Pulmonary artery endothelial cell (primary cell): ENCODE measurements at places on chromosomes 4 and X. TPM values are rescaled to one million over a fixed set of nuclear protein-coding genes. Genes with fewer than 3 reads are reported as not detected.

DNA sequence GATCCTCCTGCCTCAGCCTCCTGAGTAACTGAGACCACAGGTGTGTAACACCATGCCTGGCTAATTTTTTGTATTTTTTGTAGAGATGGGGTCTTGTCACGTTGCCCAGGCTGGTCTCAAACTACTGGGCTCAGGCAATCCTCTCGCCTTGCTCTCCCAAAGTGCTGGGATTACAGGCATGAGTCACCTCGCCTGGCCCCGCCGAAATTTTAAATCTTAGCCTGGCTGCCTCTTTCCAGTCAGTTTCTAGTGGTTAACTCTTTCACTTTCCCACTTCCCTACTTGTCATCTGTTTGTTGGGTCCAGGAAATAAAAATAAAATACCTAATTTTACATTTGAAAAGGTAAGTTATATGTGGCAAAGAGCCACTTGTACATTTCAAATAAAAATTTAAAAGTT, 62.4 kb downstream of the TMEM165 start:
- no peak for DNase-seq

GRCh38 chr4:113899271-113900070, 80.0 kb downstream of the ARSJ start:
- DNase-seq, result no peak

DNA sequence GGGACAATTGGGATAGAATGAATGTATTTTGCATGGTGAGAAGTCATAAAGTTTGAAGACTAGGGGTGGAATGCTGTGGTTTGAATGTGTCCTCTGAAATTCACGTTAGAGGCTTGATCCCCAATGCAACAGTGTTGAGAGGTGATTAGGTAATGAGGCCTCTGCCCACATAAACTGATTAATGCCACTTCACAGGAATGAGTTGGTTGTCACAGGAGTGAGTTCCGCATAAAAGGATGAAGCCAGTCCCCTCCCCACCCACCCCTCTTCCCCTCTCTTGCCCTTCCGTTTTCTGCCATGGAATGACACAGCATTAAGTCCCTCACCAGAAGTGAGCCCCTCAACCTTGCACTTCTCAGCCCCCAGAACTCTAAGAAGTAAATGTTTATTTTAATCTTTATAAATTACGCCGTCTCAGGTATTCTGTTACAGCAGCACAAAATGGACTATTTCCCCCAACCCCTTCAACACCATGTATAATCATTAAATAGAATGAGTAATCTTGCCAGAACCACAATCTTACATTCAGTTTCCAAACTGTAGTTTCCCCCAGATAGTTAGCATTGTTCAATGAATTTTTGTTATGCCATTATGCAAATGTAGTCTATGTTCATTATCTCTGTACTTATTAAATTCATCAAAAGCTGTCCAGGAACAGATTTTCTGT, 5.5 kb upstream of the MMAA start:
- no peak for DNase-seq

DNA sequence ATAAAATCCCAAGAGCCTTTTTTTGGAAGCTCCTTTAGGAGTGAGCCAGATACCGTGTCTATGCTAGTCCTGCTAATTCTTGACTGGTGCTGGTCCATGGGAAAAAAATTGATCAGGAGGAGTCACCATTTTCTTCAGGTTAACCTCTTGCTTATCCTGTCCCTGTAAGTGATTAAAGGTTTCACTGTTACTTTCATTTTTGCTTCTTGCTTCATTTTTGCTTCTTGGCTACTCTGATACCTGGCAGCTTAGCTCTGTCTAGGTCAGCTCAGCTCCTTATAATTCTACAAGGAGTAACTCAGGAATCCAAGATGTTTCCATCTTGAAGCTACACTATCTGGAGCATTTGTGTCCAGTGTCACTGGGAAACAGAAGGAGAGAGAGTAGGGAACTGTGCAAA, 45.7 kb downstream of the AFM start:
- DNase-seq, result no peak

- no peak for DNase-seq
These were observed 1.2 kb downstream of the RAB9B start for GRCh38 chrX:103830848-103831247.

DNA sequence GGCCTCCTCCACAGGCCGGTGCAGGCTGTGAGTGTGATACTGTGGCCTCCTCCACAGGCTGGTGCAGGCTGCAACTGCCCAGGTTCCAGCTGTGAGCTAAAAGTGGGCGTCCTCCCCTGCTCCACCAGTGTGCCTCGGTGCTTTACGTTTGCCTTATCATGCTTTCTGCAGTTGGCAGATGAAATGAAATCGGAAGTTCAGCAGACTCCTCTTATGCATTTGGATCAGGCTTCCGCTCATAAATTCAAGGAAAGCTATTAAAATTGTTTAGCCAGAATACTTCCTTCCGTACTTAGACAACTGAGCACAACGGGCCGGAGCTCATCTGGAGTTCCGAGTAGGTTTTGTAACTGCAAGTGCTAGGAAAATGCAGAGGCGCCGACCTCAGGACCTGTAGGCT, 12.0 kb downstream of the CYP4V2 start:
- no peak for DNase-seq

DNA sequence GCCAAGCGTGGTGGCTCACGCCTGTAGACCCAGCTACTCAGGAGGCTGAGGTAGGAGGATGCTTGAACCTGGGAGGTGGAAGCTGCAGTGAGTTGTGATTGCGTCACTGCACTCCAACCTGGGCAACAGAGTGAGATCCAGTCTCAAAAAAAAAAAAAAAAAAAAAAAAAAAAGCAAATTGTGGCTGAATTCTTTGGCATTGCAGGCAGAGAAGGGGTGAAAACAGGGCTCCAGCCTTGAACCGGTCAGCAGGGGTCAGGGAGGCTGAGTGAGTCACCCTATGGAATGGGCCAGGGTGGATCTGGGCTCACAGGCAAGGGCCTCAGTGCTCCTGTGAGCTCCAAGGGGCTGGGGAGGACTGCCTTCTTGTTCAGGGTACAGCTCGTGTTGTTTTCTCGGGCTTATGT, 13.2 kb upstream of the FAM3A start:
- no peak for DNase-seq

DNA sequence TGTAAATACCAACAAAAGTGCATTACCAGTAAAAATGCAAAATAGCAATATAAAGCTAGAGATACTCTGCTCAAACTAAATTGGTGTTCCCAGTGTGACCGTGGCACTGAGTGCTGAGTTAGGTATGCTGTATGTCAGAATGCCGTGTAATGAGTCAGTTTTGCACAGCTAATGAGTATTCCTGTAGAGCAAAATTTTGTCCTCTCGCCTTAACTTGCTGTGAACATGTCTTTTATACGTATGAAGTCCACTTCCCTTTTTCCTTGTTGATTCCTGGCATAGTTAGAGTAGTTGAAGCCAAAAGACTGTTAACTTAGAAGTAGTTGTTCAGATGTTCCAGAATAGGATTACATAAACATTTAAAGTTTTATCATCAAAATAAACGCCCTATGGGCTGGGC, 11.5 kb downstream of the DCLK2 start:
- DNase-seq, result no peak

- DNase-seq, result no peak
These were observed 204.6 kb downstream of the TENM3 start for GRCh38 chr4:182447767-182448280.

- DNase-seq, result no peak
These were observed 36.9 kb downstream of the NLGN3 start for GRCh38 chrX:71181558-71181909.

GRCh38 chr4:187366530-187366929, 629.0 kb upstream of the ZFP42 start:
- no peak for DNase-seq

- no peak for DNase-seq
These were observed 126.1 kb downstream of the GPC3 start for GRCh38 chrX:133859336-133859735.

GRCh38 chrX:1870421-1870820, 255.6 kb downstream of the ASMT start:
- no peak for DNase-seq

- no peak for DNase-seq
These were observed 222.6 kb downstream of the SPIN4 start for GRCh38 chrX:63128509-63128908.

GRCh38 chrX:3345281-3346191, 916 bp downstream of the MXRA5 start:
- no peak for DNase-seq

- no peak for DNase-seq
These were observed 34.0 kb upstream of the ENPP6 start for GRCh38 chr4:184251670-184251980.

DNA sequence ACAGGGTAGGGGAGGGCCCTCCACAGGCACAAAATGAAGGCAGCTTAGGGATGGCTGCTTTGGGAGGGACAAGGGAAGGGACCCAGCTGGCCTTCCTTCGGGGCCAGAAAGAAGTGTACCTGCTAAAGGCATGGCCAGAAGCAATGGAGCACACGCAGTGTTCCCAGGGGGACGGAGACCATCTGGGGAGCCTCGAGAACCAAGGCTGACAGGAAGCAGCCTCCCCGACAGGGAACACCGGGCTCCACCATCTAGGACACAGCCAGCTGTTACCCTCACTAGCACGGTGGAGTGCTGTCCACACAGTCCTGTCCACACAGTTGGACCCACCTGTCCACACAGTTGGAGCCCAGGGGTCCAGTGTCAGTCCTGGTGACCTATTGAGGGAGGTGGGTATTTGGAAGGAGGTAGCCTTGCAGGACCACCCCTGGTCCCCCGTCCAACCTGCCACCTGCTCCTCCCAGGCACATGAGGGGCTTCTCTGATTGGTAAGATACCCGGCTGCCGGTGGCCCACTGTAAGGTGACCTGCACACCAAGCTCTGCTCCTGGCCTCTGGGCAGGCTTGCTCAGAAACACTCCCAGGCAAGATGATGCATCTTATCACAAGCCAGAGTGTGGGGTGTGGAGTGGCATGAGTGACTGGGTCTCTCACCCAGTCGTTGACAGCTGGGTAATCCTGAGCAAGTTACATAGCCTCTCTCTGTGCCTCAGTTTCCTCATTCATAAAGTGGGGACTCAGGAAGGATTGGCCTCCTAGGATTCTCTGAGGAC, 20.5 kb upstream of the AFAP1 start:
- no peak for DNase-seq

- DNase-seq, result no peak
These were observed 253.2 kb downstream of the SPRY1 start for GRCh38 chr4:123649645-123650391.

GRCh38 chr4:113065629-113066028, 16.2 kb downstream of the ANK2 start:
- no peak for DNase-seq

DNA sequence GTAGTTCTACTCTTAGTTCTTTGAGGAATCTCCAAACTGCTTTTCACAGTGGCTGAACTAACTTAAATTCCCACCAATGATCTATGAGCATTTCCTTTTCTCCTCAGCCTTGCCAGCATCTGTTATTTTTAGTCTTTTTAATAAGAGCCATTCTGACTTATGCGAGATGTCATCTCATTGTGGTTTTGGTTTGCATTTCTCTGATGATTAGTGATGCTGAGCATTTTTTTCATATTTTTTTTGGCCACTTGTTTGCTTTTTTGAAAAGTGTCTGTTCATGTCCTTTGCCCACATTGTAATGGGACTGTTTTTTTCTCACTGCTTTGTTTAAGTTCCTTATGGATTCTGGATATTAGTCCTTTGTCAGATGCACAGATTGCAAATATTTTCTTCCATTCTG, 21.5 kb upstream of the PHKA1 start:
- DNase-seq, result no peak

DNA sequence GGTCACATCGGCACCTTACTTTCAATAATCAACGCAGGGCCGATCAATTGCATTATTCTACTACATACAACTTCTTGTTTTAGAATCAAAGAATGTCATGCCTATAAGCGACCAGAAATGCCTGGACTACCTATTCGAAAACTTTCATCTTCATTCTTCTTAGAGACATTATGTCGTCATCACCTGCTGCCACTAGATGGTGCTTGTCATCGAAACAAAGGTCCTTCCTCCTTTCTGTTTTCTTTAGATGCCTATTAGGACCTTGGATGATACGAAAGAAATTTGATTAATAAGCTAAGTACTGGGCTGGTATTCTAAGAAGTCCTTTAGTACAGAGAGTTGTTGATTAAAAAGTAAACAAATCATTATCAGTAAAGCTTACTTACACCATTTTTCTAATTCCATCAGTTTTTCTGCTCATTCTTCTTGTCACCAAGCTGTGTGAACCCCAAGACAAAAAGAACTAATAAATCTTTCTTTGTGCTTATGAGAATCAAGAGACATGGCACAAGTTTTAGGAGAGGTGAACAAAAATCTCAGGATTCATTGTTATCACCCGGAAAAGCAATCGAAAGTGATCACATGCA, 154.5 kb upstream of the SLC4A4 start:
- peak; percentile 17 for DNase-seq

GRCh38 chr4:52651996-52652672, 7.0 kb downstream of the USP46 start:
- no peak for DNase-seq

- DNase-seq, result no peak
These were observed 97.5 kb downstream of the TAB3 start for GRCh38 chrX:30791296-30792278.

- no peak for DNase-seq
These were observed 498.9 kb downstream of the INPP4B start for GRCh38 chr4:142347241-142347640.

GRCh38 chrX:129793604-129794191, 13.9 kb downstream of the SASH3 start:
- no peak for DNase-seq

- DNase-seq, result no peak
These were observed 30.7 kb downstream of the MSN start for GRCh38 chrX:65697915-65698796.

GRCh38 chr4:8155048-8155447, 3.6 kb downstream of the ABLIM2 start:
- no peak for DNase-seq

GRCh38 chr4:52311464-52312125, 260.5 kb downstream of the SPATA18 start:
- DNase-seq, result no peak

GRCh38 chr4:163071308-163071707, 95.4 kb downstream of the NAF1 start:
- no peak for DNase-seq

- DNase-seq, result no peak
These were observed 10.3 kb downstream of the EGFL6 start for GRCh38 chrX:13579661-13580060.

DNA sequence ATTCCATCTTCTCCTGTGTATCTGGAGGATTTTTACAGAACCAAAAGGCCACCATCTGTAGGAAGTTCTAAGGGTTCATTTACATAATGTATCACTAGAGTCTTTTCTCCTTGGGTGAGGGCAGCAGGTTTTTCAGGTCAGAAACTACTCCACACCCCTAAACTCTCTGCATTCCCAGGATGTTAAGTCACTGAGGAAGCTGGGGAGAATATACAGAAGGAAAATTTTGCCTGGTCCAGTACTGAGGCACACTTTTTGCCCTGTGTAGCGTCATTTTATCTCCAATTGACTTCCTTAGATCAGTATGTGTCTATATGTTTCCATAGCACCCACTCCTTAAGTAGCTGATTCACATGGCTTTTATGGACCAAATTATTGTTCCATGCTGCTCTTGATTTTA, 17.0 kb downstream of the XKRX start:
- no peak for DNase-seq

The IQCM gene
- total RNA-seq, result not detected in 2 replicates

The TCP11X2 gene
- total RNA-seq, result not detected in 2 replicates

The TMEM144 gene
- 3.4 and 4.9 TPM in 2 replicates for total RNA-seq

The GAGE12E gene
- total RNA-seq, result not detected in 2 replicates

The SPACA5 gene
- total RNA-seq, result not detected in 2 replicates

The HHIP gene
- total RNA-seq, result 217 and 481 TPM in 2 replicates

The CXXC4 gene
- under 0.01 and 0.04 TPM in 2 replicates for total RNA-seq

The SPANXN4 gene
- not detected in 2 replicates for total RNA-seq

The CCDC110 gene
- 0.49 and 0.73 TPM in 2 replicates for total RNA-seq

The IBSP gene
- not detected in 2 replicates for total RNA-seq

The FAM47A gene
- total RNA-seq, result not detected in 2 replicates

The P2RY10 gene
- total RNA-seq, result not detected in 2 replicates

The CT47B1 gene
- total RNA-seq, result not detected in 2 replicates

The CXCL11 gene
- total RNA-seq, result 1.9 and 2.6 TPM in 2 replicates

The DGAT2L6 gene
- total RNA-seq, result not detected in 2 replicates
